ENCODE measurements at places on chromosomes 6 and 20. TPM values are rescaled to one million over a fixed set of nuclear protein-coding genes. Genes with fewer than 3 reads are reported as not detected.

The WFDC2 gene
- not detected for total RNA-seq

The POLH gene
- 27.8 TPM for total RNA-seq

The HLA-DOA gene
- not detected for total RNA-seq

The SLC12A5 gene
- under 0.01 TPM for total RNA-seq

The TRIM26 gene
- 36.9 TPM for total RNA-seq

The ABT1 gene
- 14.9 TPM for total RNA-seq

The SAYSD1 gene
- 15.2 TPM for total RNA-seq

The FOXQ1 gene
- total RNA-seq = 5.0 TPM

The QKI gene
- total RNA-seq = 169 TPM

The MYT1 gene
- not detected for total RNA-seq

The BMP7 gene
- total RNA-seq = not detected

The SMOC2 gene
- total RNA-seq = 0.22 TPM

The PI16 gene
- 0.14 TPM for total RNA-seq

The BTN1A1 gene
- not detected for total RNA-seq

The PPARD gene
- 11.6 TPM for total RNA-seq

The TFAP2D gene
- not detected for total RNA-seq

The PLCB4 gene
- total RNA-seq = 5.0 TPM

The TREM2 gene
- total RNA-seq = not detected

The ESR1 gene
- total RNA-seq = 1.0 TPM
